ENCODE measurements at places on chromosomes 6 and 20. TPM values are rescaled to one million over a fixed set of nuclear protein-coding genes. Genes with fewer than 3 reads are reported as not detected.

Gene MYLK2
- total RNA-seq, result 0.27 TPM

- no peak for ATAC-seq
These were observed 8.3 kb downstream of the BAK1 start for GRCh38 chr6:33571637-33572316.

- no peak for ATAC-seq
These were observed 12.1 kb upstream of the XRN2 start for GRCh38 chr20:21291026-21291425.

Gene MYLK4
- total RNA-seq, result 0.31 TPM

DNA sequence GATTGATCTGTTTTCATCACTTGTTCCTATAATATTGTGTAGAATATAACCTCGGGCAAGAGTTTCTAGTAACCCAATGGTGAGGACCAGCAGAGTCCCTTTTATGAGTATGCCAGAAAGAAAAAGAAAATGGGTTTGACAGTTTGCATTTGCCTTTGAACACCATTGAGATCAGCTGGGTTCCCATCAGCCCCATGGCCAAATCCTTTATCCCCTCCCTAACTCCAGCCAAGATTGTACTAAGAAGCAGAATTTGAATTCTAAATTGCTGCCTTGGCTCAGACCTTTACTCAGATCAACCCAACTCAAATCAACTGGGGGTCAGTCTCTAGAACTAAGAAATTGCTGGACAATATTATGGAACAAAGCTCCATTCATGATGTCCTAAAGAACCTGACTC is 187.4 kb downstream of the TBC1D7 start:
- no peak for ATAC-seq

GRCh38 chr6:38723783-38724182 is 8.7 kb downstream of the DNAH8 start:
- no peak for ATAC-seq

- no peak for ATAC-seq
These were observed 95.9 kb downstream of the SAMD5 start for GRCh38 chr6:147604373-147604772.

Gene XKR7
- total RNA-seq, result 0.07 TPM

Gene MATN4
- not detected for total RNA-seq

GRCh38 chr6:82588020-82588419 is 224.4 kb downstream of the TPBG start:
- no peak for ATAC-seq

DNA sequence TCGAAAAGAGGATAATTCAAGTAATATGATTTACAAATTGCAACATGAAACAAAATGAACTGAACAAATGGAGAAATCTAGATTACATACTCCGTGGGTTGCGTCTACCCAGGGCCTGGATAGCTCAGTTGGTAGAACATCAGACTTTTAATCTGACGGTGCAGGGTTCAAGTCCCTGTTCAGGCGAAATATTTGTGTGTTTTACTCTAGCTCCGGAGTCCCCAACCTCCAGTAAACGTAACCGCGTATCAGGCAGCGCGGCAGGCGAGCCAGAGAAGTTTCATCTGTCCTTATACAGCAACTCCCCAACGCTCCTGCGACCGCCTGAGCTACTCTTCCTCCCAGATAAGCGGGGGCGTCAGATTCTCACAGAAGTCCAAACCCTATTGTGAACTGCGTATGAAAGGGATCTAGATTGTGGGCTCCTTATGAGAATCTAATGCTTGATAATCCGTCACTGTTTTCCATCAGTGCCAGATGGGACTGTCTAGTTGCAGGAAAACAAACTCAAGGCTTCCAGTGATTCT is 176.1 kb downstream of the TRIM27 start:
- ATAC-seq, result no peak

GRCh38 chr20:19449051-19449450 is 236.6 kb downstream of the SLC24A3 start:
- no peak for ATAC-seq

Measured in gastroesophageal sphincter (tissue), 4 donors.